HT-29 (cell line): ENCODE measurements at places on chromosomes 12 and 14.

DNA sequence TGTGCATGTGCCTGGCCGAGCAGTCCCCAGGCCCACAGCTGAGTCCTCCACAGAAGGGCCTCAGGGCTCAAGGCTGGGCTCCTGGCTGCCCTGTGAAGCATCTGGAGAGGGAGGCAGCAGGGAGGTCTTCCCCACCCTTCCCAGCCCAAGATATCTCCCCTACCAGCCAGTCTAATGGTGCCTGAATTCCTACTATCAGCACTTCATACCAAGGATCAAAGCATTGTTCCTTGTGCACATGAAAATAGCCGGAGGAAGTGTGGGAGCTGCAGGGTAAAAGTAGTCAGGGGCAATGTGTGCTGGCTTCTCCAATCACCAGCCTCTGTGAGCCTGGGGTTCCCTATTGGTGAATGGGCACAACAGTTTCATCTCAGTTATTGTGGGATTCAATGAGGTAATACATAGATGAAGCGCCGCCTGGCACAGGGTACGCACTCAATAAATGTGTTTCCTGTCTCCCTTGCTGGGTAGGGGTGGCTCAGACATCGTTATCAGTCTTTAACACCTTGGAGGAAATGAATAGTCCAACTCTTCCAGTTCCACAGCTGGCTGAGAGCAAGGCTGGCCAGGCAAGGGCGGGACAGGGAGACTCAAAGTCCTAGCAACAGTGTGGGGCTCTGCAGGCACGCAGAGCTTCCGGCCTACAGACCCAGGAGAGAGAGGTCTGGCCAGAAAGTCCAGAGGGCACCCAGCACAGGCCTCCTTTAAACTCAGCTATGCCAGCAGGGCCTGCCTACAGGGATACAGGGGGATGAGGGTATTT is 39.1 kb upstream of the PNMA1 start:
- peak; percentile 91 for DNase-seq

DNA sequence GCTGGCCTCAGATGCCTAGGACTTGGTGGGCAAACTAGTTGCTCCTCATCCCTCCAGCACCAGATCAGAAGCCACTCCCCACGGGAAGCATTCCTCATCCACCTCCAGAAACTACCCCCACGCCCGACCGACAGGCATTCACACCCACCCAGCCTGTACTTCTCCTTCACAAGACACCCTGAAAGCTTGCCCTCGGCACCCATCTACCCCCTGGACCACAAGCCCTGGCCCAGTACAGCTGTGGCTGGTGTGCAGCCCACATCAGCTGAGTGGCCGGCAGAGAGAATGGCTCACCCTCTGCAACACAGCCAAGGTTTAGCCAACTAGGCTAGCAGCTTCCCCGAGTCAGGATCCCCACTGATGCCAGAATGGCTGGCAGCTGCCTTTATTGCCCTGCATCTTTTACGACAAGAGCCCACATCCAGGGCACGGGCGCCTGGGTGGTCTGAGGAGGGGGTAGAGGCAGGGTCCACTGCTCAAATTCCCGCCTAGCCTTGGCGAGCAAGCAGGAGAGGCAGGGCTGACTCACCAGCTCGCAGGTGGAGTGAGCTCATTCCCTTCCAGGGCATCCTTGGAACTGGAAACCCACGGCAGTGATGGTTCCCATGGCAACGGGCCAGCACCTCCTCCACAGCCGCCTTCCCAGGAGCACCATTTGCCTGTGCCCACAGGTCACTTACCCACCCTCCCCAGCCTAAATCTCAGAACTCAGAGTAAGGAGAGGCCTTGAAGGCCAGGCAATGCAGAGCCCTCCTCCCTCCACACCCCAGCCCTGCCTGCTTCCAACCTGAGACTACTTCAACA is 17.1 kb downstream of the ACTN1 start:
- peak; percentile 19 for DNase-seq

DNA sequence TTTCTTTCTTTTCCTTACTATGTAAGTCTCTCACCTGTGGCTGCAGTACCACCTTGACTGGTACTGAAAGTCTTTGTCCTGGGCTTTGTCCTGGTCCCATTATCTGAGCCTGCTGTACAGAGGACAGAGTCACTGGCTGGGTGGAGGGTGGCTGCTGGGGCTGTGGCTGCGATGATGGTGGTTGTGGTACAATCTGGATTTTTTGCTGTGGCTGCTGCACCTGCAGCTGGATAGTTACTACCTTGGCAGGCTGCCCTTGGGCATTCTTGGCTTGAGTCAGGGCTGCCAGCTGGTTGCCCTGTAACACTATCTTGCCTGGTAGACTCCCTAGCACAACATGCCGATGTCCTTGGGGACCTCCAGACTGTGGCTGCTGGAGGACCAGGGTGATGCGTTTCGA is 27.0 kb downstream of the CHD8 start:
- no peak for DNase-seq

- peak; percentile 12 for DNase-seq
Observed at GRCh38 chr14:26730929-26731618, 133.2 kb upstream of the NOVA1 start.

- DNase-seq = peak; percentile 84
Observed at GRCh38 chr12:7638760-7639555, 26.8 kb downstream of the APOBEC1 start.

DNA sequence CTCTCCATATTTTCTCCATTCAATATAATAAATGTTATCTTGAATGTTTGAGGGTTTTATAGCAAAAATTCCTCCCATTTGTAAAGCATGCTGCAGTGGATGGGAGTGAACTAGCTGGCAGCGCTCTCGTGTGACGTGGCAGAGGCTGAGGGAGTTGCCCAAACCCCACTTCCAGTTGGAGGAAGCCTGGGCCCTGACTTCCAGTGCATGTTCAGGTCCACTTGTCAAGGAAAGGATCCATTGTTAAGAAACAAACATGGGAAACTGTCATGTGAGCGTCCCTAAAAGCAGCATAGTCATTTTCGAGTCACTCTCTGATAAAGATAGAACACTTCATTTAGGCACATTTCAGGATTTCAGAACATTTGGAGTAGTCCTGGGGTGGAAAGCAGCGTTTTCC is 116.6 kb downstream of the SLC25A47 start:
- no peak for DNase-seq

DNA sequence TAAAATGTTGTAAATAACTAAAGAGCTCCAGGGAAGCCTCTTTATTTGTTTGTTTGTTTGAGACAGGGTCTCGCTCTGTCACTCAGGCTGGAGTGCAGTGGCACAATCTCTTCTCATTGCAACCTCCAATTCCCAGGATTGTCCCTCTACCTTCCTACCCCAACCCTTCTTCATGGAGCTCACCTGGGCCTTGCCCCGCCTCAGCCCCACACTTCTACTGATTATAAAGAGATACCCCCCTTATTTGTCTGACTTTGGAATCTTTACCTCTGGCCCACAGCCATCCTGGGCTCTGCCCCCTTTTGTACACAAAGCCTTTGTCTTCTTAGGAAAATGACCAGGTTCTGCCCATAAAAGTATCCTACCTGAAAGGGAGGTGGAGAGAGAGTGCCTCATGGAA is 9.1 kb upstream of the BLTP3B start:
- peak; percentile 38 for DNase-seq

DNA sequence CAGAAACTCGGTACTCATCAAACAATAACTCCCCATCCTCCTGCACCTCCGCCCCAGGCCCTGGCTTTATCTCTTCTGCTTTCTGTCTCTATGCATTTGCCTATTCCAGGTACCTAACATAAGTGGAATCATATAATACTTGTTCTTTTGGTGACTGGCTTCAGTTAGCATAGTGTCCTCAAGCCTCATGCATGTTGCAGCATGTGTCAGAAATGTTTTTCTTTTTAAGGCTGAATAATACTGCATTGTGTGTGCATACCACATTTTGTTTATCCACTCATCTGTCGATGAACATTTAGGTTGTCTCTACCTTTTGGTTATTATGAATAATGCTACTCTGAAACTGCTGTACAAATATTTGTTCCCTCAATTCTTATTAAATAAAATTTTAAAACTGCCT is 117.1 kb downstream of the KICS2 start:
- DNase-seq = no peak
